ENCODE measurements at places on chromosomes 13 and 19. TPM values are rescaled to one million over a fixed set of nuclear protein-coding genes. Genes with fewer than 3 reads are reported as not detected.

Gene LRFN3
- 10.5 TPM for polyA plus RNA-seq

DNA sequence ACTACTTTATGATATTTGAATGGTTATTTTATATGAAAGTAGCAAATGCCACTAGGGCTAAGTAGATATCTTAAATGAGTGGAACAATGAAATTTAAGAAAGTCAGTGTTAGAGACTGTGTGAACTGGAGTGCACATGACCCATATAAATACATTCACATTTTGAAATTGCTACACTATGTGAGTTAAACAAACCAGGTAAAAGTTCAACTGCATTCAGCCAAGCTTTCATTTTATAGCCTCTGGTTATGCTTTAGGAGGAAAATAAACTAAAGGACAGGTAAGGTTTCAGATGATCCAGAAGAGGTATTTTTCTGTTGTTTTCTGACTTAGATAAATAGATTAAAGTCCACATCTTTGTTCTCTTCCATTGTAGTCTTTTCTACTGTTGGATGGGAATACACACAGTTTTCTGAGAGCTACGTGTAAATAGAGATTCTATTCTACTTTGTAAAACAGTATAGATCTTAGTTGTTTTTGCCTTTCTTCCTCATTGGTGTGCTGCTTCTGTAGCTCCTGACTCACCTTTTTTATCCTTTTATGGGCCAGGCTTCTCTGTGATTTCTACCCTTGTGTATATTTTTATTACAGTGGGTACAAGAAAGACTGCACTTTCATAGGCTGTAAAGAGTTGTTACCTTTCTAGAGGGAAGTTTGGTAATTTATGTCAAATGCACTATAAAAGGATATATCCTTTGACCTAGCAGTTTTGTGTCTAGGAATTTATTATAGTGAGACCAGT, 54.6 kb upstream of the KCTD4 start:
- no peak for DNase-seq

GRCh38 chr19:7705387-7706187, 3.7 kb upstream of the FCER2 start:
- no peak for DNase-seq

- no peak for DNase-seq
These were observed 53.0 kb downstream of the LRCH1 start for GRCh38 chr13:46605825-46606554.

- DNase-seq = no peak
These were observed 638 bp downstream of the USPL1 start for GRCh38 chr13:30618186-30618929.

Gene ZNF724
- polyA plus RNA-seq = 6.1 TPM

Gene ZNF793
- polyA plus RNA-seq = 17.6 TPM

Gene RGL3
- polyA plus RNA-seq = 137 TPM

Gene CYP2B6
- 1.8 TPM for polyA plus RNA-seq

Gene PSG6
- polyA plus RNA-seq = not detected

Gene ZNF534
- 0.49 TPM for polyA plus RNA-seq

DNA sequence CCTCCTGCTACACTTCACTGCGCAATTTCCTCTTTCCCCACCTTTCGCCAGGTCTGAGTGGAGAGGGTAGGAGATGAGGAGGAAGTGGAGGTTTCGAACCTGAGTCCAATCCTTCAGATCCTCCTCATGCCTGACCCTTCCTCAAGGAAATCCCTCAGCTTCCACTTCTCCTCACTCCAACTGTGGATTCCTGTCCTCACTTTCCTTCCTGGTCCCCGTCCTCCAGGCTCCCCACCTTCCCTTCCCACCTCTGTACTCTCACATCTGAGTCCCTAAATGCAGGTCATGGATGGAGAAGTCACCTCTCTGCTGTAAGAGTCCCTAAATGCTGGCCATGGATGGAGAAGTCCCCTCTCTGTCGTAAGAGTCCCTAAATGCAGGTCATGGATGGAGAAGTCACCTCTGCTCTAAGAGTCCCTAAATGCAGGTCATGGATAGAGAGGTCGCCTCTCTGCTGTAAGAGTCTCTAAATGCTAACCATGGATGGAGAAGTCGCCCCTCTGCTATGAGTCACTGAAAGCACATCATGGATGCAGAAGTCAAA, 3.1 kb downstream of the TMEM86B start:
- DNase-seq = no peak

DNA sequence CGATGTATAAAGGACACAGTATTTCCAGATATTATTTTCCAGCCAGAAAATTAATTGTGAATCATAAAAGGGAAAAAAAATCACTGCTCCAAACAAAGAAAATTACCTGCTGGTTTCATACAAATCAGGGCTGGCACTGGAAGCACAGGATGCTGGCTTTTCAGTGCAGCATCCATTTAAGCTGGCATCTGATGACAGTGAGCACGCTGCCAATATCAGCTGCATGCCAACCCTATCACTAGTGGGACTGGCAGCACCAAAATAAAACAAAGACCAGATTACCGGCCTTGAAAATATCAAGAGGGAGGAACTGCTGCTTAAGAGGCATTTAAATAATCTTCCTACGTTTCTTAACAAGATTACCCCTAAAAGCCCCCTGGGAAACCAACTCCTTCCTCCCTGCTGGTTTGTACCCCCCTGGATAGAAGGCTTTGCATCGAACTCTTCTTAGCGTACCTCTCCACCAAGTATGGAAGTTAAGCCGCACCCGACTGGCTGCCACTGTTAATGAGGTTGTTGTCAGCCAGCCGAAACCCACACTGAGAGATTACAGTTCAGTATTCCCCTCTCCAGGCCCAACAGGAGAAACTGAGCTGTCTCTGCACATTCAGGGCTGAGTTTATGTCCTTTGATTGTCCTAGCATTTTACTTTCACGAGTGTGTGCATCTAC, 257.8 kb downstream of the EFNB2 start:
- no peak for DNase-seq

Gene CEACAM3
- polyA plus RNA-seq = not detected

Gene DAND5
- polyA plus RNA-seq = not detected

Gene ZNF836
- 16.7 TPM for polyA plus RNA-seq

Gene IFT88
- polyA plus RNA-seq = 36.2 TPM

GRCh38 chr13:50742968-50743367, 100.5 kb downstream of the DLEU7 start:
- DNase-seq = no peak

- DNase-seq = no peak
These were observed 182.3 kb upstream of the KLF12 start for GRCh38 chr13:74316547-74316946.

- DNase-seq = no peak
These were observed 143.5 kb downstream of the DCT start for GRCh38 chr13:94335761-94336526.

- no peak for DNase-seq
These were observed 99.0 kb downstream of the TM9SF2 start for GRCh38 chr13:99600318-99600717.

GRCh38 chr13:40486518-40487163, 179.8 kb downstream of the FOXO1 start:
- DNase-seq = no peak

Gene PLPPR2
- 18.7 TPM for polyA plus RNA-seq

DNA sequence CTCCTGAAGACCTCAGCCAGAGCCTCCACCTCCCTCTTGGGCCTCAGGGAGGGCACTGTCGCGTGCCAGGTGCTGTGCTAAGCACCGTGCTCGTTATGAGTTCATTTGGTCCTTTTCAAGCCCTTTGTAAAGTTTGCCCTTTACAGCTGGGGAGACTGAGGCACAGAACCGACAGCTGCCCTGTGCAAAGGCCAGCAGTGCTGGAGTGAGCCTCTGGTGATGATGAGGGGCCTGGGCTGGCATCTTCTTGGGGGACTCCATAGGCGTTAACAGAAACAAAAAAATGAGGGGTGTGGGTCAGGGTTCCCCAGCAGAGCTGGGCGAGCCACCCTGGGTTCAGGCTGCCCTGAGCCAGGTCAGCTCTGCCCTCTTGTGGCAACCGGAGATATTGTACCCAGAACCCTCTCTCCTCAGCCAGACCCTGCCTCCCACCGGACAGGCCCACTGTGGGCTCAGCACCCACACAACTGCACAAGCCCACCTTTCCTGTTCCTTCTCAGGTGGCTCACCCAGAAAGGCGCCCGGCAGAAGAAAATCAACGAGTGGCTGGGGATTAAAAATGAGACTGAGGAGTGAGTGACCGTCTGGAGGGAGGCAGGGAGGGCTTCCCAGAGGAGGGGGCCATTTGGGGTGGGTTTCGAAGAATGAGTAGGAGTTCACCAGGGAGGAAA, 5.5 kb upstream of the IFI30 start:
- no peak for DNase-seq

- DNase-seq = no peak
These were observed 207.9 kb downstream of the TM9SF2 start for GRCh38 chr13:99709134-99709533.

Gene TEKTIP1
- polyA plus RNA-seq = 8.6 TPM

Gene NAA16
- polyA plus RNA-seq = 25.4 TPM

DNA sequence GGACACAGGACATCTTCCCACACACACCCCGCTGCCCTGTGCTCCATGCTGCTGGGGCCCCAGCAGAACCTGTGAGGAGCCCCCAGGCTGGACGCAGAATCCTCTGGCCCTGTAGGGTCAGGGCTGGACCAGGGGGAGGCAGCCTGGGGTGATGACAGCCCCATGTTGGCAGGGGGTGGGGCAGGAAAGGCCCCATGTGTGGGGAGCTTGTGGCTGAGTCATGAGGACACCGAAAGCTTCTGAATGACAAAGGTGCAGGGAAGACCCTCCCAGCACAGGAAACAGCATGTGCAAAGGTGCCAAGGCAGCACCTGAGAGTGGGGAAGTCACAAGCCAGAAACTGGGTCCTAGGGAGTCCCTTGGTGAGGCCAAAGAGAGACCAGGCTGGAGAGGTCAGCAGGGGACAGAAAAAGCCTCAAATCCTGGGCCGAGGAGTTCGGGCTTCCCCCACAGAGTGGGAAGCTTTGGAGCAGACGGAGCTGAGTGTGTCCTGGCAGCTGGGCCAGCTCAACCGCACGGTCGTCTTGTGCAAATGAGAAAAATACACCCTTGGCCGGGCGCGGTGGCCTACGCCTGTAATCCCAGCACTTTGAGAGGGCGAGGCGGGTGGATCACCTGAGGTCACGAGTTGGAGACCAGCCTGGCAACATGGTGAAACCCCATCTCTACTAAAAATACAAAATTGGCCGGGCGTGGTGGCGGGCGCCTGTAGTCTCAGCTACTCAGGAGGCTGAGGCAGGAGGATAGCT, 17.5 kb downstream of the ATP8B3 start:
- no peak for DNase-seq

Gene ZNF208
- 5.4 TPM for polyA plus RNA-seq

- DNase-seq = no peak
These were observed 24.1 kb downstream of the LGALS16 start for GRCh38 chr19:39679791-39680168.

DNA sequence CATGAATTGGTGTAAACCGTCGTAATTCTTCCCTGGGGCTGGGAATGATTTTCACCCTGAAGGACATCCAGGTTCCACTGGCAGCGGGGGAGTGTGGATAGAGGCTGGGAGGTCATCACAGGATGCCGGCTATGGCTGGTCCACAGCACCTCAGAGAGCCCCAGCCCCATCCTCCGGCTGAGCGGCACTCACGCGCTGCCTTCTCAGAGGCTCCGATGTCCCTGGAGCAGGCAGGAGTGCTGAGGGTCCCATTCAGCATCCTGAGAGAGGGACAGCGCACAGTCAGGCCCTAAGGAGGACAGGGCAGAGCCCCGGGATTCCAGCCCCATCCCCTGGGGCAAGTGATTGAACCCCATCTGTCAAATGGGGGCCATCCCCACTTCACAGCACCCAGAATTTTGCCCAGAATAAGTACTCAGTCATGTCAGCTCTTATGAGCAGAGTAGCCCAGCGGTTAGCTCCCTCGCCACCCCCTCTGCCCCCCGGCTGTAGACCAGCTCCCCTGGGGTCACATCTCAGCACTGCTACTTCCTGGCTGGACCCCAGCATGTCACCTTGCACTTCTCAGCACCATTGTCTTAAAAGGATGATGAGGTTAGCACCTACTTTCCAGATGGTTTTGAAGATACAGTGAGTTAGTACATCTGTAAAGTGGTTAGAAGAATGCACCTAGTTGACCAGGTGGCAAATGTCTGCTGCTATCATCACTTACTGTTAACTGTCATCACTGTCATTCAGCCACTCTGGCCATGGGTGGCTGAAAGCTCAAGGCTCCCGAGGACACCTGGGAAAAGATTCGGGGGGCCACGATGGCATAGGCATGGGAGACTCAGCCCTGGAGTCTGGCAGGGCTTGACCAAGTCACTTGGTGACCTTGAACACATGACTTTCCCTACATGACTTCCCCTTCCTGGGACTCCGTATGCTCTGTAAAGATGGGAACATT, 11.9 kb downstream of the GRAMD1A start:
- DNase-seq = no peak

DNA sequence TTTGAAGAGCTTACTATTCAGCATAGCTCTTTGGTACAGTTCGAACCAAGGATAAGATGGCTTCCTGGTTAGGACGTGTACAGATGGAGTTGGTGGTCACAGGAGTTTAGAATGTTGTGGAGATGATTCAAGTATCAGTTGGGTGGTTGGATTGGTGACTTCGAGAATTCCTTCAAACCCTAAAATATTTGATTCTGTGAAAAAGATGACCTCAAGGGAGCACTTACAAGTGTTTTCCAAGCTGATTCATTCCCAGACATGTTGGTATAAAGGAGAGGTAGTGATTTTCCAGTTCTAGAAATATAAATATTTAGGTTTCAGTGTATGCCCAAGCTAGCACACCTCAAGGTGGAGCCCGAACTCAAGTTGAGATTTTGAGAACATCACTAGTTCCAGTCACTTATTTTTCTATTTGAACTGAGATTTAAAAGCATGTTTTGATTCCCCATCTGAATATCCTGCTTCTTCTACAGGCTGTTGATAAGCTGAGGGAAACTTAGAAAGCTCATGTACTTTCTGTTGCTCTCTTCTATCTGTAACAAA, 306.1 kb downstream of the DCT start:
- no peak for DNase-seq

- DNase-seq = no peak
These were observed 39.2 kb upstream of the TUBGCP3 start for GRCh38 chr13:112627161-112627560.
